ENCODE measurements at places on chromosomes 1 and 21. TPM values are rescaled to one million over a fixed set of nuclear protein-coding genes. Genes with fewer than 3 reads are reported as not detected.

MX2 gene
- 0.05 TPM for polyA plus RNA-seq

GRCh38 chr21:44873356-44874239 is at the start of gene PTTG1IP:
PTTG1IP (minus strand) TSS chr21:44873690; CDS start chr21:44873616, 74 bp downstream.
- peak; percentile 95 for DNase-seq

- no peak for DNase-seq
Measured at GRCh38 chr1:230938924-230939368, 39.7 kb downstream of the TTC13 start.

- DNase-seq, result no peak
Measured at GRCh38 chr1:165259236-165259635, 97.3 kb downstream of the LMX1A start.

AMPD1 gene
- polyA plus RNA-seq, result not detected

DNA sequence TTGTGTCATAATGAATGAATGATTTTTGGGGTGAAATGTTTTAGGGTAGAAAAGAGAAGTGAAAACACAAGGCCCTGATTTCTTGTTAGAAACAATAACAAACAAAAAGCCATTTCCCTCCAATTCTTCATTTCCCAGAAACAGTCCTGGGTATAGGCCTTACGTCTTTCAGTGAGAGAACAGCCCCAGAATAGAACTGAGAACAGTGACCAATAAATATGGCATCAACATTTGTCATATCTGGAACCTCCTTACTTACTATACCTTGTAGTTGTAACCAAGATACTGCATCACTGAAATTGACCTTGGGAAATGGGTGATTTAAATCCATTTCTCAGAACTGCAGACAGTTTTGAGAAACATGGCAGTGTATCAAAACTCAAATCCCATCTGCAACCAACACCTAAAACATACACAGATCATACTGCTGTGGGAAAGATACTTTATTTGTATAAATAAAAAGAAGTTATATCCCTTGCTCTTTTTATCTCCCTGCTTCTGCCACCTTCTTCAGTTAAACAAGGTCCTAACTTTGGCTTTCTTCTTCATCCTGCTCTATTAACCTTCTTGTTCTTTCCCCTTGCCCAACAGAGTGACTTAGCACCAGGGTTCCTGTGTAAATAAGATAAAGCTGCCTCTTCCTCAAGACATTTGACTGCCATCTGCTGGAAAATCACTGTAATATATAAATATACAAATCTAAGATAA is 19.5 kb downstream of the XKR8 start:
- peak; percentile 16 for DNase-seq

EPHA10 gene
- 0.59 TPM for polyA plus RNA-seq

Measured in A549 (cell line).